Femur (tissue), 1 donor: ENCODE measurements at places on chromosomes 16 and 17.

DNA sequence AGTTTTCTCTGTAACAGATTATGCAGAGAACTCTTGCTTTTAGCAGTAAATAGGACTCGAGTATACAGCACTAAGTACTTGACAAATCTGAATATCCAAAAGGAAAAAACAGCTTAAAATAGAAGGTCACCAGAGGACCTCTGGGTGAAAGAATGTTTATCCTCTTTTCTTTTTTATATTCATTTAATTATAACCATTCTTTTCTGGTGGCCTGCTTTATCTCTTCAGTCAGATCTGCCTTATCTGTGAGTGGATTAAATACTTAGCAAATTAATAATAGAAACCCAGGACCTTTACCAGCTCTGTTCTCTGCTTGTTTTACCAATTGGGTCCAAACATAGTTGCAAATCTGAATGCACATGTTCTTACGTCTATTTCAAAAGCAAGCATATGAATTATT, 8.6 kb downstream of the DGKE start:
- DNase-seq: no peak

GRCh38 chr16:79171931-79172705, 428.4 kb downstream of the MAF start:
- DNase-seq: peak; percentile 43

DNA sequence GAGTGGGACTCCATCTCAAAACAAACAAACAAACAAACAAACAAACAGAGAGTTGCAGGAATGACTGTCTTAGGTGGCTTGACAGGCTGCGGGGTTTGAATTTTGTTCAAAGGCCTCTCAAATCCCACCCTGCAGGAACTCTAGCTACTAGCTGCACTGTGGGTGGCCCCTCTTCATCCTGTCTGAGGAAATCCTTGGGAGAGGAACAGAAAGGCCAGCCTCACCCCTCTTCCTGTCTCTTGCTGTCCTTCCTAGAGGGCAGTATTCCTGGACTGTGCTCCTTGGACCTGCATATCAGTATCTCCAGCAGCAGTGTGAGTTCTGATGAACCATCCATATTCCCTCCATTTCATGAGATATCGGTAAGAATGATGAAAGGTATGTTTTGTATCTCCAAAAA, 2.0 kb upstream of the CCDC92B start:
- no peak for DNase-seq

- DNase-seq: no peak
Measured at GRCh38 chr17:49580981-49581647, 5.4 kb downstream of the NXPH3 start.

- DNase-seq: peak; percentile 73
Measured at GRCh38 chr16:75070012-75070841, 46.4 kb downstream of the LDHD start.

GRCh38 chr16:82091241-82091640, 56.2 kb downstream of the HSD17B2 start:
- peak; percentile 24 for DNase-seq

- no peak for DNase-seq
Measured at GRCh38 chr17:73156887-73157520, 7.8 kb upstream of the SSTR2 start.

DNA sequence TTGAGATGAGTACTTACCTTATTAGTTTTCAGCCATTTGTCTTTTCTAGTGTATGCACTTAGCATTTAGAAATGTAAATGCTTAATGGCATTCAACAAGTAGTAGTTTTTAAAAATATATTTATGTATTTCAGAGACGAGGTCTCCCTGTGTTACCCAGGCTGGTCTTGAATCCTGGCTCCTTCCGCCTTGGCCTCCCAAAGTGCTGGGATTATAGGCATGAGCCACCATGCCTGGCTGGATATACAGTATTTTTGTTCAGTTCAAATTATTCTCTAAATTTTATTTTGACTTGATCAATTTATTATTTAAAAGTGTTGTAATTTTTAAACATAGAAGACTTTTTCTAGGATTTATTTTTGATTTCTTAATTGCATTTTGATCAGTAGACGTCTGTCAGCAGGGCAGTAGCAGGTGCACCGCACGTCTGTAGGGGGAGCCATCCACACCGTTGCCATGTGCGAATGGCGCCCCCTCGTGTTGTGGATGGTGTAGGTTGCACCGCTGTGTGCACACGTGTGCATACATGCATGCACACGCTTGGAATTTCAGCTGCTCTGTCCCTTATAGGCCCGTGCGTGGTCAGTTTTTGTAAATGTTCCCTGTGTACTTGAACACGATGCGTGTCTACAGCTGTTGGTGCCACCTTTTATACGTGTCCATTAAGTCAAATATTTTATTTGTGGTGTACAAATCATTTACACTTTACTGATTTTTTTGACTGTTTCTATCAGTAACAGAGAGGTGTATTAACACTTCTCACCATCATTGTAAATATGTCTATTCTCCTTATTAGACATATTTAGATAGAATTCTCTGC, 30.6 kb downstream of the RPTOR start:
- DNase-seq: peak; percentile 82

DNA sequence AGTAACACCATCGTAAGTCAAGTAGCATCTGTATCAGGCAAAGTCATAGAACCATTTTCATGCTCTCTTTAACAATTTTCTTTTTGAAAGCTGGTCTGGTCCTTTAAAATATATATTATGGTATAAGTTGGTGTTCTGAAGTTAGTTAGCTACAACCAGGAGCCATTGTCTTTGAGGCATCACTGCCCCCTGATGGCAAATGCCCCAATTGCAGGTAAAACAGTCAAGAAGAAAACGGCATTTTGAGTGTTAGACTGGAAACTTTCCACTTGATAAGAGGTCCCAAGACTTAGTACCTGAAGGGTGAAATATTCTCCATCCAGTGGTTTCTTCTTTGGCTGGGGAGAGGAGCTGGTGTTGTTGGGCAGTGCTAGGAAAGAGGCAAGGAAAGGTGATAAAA, 14.1 kb downstream of the TP53 start:
- no peak for DNase-seq
